ENCODE measurements at places on chromosomes 1 and 21.

DNA sequence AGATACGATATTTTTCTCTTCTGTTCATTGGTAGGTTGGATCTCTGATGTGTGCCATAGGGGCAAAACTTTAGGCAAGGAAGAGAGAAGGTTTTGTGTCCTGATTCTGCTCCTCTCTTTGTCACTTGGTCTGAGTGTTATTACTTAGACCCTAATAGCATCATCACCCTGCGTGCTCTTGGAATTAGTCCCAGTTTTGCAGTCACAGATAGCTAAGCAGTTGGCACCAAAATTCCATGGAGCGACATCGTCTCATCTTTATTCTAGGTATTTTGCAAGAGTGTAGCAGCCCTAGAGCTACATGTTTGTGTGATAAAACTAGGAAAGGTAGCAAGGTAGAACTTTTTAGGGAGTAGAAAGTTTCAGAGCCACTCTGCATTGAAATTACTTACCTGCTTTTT, 23.8 kb downstream of the PIP5K1A start:
- no peak for DNase-seq

DNA sequence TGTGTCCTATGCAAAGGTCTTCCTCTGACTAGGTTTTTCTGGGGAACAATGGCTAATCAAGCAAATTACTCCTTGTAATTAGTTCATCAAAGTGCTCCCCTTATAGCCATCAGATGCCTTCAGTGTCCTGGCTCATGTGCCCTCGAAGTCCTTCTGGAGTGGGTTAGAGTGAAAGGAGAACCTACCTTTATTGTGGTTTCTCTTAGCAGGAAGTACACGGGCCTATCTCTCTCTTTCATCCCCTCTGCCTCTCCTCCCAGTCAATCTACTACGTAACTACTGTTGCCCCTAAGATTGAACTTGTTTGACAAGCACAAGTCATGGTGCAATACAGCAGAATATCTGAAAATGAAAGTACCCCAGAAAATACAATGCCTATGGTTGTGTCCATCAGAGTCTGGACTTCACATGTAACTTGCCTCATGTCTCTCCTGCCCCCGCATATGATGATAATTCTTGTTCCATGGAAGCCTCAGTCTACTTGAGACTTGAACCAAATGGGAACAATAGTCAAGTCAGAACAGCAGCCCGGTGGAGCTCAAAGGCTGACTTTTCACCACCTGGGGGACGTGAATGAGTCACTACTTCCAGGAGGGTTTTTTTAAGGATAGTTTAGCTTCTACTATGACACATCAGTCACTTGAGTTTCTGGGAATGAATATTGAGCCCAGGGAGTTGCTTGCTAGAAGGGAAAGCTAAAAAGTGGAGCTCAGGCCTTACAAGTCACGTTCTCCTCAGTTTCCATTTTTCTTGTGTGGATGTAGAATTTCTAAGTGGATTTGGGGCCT, 243.6 kb downstream of the TNR start:
- DNase-seq: no peak

DNA sequence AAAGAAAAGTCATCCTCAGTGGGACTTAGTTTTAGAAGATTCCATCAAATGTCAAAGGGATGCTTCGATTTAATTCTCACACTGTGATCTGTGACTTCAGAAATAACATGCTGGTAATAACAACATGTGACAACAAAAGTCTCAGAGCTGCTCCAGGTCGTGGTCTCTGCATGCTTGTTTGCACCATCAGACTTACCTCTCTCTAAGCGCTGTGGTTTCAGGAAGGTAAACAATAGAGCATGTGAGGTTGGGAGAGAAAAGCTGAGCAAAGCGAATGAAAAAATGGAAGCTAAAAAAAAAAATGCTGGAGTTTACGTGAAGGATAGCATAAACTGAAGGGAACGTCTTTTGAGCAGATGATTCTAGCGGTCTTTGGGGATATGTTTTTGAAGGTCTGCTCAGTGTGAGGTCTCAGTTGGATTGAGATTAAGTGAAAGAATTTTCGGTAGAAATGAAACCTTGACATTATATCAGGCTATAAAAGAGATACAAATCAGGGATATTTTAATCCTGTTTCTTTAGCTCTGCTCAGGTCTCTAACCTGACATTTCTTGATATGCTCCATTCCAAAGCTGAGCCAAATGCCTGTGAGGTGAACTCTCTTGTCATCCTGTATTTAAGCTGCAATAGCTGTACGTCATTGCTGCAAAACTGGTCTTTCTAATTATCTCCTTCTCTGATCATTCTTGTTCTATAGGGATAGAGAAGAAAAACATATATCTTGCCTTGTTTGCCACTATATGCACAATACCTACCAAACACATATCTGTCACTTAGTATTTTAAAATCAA, 86.5 kb downstream of the C1orf21 start:
- DNase-seq: no peak

DNA sequence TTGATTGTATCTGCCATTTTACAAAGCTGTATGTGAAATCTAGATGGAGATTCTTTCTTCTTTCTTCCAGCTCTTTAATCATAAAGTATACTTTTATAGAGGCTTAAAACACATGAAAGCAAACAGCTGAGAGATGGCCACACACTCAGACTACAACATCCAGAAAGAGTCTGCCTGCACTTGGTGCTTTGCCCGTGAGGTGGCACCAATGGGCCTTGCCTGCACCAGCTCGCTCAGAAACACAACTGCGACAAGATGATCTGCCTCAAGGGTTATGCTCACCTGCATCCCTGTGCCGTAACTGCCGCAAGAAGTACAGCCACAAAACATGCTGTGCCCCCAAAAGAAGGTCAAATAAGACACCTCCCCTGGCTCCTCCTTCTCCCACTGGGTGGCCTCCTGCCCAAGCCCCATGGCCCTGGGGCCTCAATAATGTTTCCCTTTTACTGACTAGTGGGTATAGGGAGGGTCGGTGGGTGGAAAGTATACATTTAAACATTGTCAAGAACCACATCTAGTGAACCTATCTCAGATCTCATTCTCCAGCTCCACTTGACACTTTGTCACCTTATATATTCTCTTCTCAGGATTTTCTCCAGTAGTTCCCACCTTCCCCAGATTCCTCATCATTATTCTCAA, 66.7 kb upstream of the ANGPTL3 start:
- DNase-seq: no peak

GRCh38 chr1:89670163-89670562, 37.2 kb downstream of the LRRC8C start:
- DNase-seq: peak; percentile 87
